Fibroblast of the conjunctiva (primary cell): ENCODE measurements at places on chromosomes 3 and 15.

DNA sequence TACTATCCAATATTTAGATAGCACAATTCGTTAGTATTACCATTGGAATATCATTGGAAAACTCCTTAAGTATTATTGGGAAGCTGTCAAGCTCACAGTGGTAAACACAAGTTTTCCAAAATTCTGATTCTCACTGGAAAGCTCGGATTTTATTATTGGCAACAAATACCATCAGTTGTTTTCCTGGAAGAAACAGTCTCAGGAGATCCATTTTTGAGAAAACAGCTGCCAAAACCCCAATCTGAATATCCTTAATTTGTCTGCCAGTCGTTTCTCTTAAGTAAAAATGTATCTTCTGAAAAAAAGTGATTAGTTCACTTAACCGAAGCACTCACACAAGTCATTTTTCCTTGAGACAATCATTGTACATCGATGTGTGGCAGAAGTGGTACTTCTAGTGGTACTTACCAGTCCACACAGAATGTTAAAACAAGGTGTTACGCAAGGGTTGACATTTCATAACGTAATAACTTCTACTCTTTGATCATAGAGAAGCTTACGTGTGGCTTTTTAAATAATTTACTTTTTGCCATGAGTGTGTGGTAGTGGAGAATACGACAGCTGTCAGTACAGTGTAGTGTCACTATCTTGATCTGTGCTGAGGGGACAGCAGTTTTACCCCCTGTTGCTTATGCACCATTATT is 74.9 kb downstream of the FAM43A start:
- DNase-seq = no peak

DNA sequence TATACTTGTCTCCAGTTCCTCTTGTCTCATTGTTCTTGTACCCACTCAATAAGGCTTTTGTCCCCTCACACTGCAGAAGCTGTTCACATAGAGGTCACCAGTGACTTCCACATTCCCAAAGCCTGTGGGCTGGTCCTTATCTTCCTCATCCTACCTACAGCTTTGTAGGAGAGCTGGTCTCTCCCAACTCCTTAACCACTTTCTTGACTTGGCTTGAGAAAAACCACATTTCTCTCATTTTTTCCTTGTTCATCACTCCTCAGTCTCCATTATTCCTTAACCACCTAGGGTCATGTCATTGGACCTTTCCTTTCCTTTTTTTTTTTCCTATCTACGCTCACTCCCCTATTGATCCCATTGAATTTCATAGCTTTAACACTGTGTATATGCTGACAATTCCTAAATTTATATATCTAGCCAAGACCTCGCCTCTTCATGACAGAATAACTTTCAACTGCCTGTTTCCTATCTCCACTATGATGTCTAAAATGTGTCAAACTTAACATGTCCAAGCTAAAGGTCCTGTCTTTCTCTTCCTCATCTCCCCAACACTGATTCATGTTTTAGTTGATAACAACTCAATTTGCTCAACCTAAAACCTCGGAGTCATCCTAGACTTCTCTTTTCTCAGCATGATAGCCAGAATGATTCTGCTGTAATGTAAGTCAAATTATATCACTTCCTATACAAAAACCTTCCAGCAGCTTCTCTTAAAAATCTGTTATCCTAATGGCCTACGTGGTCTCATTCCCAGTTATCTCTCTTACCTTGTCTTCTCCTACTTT is 49.5 kb downstream of the CEP63 start:
- DNase-seq = no peak

DNA sequence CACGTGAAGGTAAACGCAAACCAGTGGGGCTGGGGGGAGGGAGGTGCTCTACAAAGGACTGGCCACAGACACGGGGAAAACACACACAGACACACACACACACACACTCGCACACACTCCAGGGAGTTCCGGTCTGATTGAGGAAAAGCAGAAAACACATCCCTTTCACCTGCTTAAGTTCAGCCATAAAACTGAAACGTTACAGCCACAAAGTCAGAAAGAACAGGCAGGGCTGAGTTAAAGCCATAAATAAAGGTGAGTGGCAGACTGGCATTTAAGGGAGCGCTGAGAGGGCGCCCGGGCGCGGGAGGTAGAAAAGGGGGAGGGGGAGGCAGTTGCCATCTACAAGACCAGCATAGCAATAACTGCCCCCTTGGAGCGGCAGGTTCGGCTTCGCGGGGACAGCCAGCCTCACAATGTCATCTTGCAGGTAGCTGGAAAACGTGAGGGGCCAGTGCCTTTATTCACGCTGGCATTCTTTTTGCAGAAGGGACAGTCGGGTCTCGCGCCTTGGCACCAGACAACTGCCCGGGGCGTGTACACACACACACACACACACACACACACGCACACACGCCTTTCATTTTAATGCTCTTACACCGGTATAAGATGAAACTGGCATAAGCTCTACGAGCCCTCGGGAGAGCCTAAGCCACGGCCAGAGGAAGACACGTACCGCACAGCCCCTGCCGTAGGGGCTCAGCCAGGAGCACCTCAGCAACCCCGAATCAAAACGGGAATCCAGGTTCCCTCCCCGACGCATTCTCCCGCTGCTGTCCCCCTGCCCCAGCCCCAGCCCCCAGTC is 866 bp downstream of the TNIK start:
- no peak for DNase-seq

DNA sequence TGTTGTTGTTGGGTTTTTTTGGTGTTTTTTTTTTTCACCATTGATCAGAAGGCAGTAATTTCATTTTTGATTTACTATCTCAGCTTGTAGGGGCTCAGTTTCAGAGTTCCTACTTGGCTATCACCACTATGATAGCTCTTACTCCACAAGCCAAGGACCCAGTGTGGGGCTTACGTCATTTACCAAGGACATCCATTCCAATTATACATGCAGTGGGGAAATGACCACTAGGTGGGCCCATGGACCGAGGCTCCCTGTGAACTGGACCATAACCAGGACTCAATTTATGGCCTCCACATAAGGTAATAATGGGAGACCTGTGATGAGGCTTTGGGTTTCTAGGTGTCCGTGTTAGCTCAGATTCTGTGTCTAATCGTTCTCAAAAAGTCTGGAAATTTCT is 67.5 kb upstream of the CACNA1D start:
- DNase-seq = no peak

DNA sequence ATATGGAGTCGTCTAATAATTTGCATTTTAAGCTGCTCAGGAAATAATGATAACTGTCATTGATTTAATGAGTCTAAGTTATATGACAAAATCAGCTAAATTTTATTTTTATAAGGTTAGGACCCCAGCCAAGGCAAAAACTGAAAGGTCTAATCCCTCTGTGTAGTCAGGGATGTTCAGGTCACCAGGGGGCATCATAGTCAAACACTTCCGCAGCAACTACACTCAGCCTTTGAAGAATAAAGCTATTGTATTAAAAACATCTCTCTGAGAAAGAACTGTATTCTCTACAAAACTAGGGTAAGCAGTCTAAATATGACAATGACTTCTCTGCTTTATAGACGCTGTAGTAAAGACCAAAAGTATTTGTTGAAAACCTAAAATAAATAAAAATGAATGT is 15.0 kb downstream of the INTS14 start:
- no peak for DNase-seq

- no peak for DNase-seq
Observed at GRCh38 chr3:66404903-66405700, 95.7 kb downstream of the LRIG1 start.
